ENCODE measurements at places on chromosomes 6 and 20. TPM values are rescaled to one million over a fixed set of nuclear protein-coding genes. Genes with fewer than 3 reads are reported as not detected.

The TDRD6 gene
- 0.08 TPM for total RNA-seq

The DEFB124 gene
- not detected for total RNA-seq

The LRRC73 gene
- total RNA-seq = not detected

DNA sequence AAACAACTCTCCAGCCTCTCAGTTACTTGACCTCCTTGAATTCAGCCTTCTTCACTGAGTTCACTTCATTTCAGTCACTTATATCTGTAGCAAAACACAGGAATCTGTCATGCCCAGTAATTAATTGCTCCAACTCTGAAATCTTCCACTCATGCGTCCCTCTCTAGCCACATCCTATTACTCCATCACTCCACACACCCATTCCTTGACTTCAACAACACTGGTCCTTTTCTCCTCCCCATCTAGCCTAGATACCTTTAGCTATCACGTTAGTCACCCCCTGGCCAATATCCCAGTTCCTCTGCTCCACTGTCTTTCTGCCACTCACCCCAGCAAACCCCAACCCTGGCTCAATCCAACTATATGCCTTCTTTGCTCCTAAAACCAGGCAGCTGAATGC, 7.7 kb downstream of the ZHX3 start:
- DNase-seq = no peak

GRCh38 chr20:35093267-35093884, 769 bp upstream of the TRPC4AP start:
- DNase-seq = peak; percentile 59

- no peak for DNase-seq
Observed at GRCh38 chr6:88662653-88663174, 300.7 kb downstream of the RNGTT start.

- no peak for DNase-seq
Observed at GRCh38 chr6:90468859-90469258, 118.0 kb downstream of the MAP3K7 start.

- DNase-seq = no peak
Observed at GRCh38 chr6:14550822-14551221, 433.2 kb downstream of the CD83 start.

DNA sequence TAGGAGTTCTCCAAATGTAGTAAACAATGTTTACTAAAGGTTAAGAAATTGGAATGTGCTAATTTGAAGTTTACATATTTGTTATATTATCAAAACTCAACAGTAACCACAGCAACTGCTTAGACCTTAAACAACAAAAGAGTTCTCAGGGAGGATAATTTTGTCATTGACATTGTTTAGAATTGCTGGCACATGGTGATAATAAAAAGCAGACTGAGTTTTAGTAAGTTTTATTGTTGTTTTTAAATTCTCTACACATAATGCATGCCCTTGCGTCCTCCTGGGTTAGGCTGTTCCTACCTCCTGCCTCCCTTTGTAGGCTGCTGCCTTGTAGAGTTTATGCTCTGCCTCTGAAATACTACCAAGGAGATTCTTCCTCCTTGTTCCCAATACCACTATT, 28.7 kb downstream of the LAMA4 start:
- no peak for DNase-seq

DNA sequence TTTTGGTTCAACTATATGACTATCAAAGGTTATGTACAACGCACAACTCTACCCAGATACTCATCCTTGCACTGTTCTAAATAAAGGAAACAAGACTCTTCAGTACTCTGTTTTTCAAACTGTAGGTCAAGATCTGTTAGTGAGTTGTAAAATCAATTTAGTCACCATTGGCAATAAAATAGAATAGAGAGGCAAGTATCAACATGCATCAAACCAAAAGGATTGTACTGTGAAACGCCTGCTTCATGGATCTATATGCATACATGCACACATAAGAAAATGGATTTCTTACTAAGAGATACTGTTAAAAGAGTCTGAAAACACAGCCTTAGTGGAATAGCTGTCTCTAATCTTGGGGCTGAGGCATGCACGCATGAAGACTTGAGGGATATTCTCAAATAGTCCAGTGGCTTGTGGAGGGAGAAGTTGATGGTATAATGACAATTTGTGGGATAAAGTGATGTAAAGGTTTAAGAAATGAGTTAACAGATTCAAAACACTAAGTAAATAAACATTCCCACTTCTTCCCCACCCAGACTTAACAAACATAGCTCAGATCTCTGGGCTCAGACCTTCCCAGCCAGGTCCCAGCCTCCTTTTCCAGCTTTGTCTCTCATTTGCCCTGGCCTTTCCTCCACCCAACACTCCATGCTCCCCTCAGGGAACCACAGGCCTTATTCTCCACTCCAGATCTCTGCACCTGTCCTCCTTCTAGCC, 10.7 kb upstream of the LZTS3 start:
- no peak for DNase-seq

DNA sequence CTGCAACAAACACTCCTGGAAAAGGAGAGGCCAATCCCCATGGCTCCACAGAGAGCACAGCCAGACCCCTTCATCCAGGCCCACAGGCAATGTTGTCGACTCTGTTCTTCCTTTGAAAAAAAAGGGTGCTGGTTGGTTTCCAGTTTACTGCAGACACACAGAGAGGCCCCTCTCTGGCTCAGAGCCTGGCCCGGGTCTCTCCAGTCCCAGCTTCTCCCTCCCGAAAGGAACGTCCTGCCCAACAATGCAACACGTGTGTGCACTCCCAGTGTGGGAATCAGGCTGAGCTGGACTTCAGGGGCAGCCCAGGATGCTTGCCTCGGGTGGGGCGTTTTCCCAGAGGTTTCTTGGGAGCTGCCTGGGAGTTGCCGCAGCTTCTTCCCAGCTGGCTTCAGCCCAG, 4.5 kb upstream of the NKAIN4 start:
- DNase-seq = no peak

DNA sequence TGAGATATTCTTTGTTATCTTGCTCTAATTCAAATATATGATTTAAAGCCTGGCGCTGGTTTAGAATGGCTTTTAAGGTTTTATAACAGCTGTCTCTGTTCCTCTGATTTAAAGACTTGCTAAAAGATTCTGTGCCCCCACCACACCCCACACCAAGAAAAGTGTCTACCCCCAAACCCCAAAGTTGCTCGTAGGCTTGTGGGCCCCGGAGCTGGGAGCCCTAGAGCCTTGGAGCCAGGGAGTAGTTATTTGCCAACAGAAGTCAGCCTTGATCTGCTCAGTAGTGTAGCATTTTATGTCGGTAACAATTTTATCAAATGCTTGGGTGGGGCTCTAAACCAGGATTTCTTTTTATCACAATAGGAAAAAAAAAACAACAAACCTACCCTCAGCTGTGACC, 105.2 kb upstream of the TRAF3IP2 start:
- DNase-seq = no peak

DNA sequence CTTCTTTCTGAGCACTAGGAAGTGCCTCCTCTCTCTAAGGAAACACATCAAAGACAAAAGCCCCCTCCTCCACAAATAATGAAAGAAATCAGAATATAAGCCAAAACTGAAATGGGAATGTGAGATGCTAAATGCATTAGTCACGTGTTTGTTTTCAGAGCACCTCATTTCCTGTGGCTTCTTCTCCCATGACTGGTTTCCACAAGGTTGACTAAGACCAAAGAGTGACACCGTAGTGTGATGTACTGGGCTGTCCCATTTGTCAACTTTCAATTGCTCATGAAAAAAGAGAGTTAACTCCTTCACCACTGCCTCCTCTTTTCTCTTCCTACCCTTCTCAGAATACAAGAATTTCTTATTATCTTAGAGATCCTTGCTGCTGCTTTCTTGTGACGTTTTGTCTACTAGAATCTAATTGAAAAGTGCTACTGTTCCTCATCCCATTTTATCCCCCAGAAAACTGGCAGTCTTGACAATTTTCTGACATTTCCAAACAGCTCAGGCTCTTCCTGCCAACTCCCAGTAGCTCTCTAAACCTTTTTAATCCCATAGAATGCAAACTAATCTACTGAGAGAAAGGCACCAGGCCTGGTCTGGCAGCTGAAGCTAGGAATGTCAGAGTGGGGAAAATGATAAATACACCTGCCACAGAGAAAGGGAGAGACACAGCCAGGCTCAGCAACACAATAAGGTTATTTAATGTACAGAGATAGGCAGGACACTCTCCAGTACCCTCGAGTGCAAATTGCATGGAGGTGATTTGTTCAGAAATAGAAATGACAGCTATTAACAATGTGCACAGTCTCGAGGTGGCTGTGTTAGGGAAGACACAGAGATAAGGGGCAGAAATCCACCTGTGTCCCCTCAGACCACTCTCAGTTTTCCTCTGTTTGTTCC, 671.7 kb upstream of the NRSN1 start:
- DNase-seq = peak; percentile 50

GRCh38 chr6:166498661-166499349, 87.7 kb downstream of the RAMACL start:
- no peak for DNase-seq

GRCh38 chr20:38194971-38195504, 30.0 kb upstream of the TGM2 start:
- DNase-seq = no peak

GRCh38 chr6:121697921-121698320, 262.5 kb downstream of the GJA1 start:
- no peak for DNase-seq

GRCh38 chr6:25555188-25555587, 96.8 kb upstream of the SCGN start:
- DNase-seq = no peak

GRCh38 chr6:137589067-137589848, 95.1 kb upstream of the OLIG3 start:
- DNase-seq = peak; percentile 14
